ENCODE measurements at places on chromosomes 4 and X.

GRCh38 chrX:23788521-23788920, 5.5 kb downstream of the SAT1 start:
- DNase-seq = no peak

GRCh38 chr4:147094238-147094637, 148.6 kb upstream of the TTC29 start:
- DNase-seq = no peak

DNA sequence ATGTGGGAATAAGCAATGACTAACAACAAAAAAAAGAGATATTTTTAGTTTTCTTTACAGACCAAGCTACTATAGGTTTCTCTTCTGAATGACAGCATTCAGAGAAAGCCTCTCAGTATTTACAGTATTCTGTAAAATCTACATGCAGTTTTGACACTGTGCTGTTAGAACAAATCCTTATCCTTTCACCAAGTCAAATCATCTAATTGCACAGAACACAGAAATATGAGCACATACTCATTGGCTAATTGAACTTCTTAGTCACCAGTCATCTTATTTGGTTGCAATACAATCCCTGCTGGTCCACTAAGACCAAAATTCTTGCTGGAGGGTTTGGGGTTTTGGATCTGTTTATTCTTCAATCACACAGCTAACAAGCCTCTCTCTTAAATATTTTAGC, 5.7 kb downstream of the ACOT9 start:
- DNase-seq = no peak

- DNase-seq = no peak
These were observed 40.8 kb downstream of the ARSD start for GRCh38 chrX:2888309-2888708.

DNA sequence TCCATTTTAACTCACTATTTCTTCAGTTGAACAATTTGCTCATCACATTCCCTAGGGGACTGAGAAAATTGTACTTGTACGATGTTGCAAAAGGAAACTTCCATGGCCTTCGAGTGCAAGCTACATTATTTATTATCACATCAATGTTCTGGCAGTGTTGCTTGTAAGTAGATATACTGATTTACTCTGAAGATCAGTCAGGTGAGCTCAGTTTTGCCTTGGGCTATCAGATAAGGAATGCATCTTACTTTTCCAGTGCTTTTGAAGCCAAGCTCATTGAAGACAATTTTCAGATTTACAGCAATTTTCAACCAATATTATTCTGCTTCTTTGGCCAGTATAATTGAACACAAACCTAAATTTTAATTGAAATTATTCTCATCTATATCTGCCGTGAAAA, 1296.9 kb downstream of the RAPGEF2 start:
- DNase-seq = no peak

- DNase-seq = no peak
These were observed 579.7 kb downstream of the SPRY1 start for GRCh38 chr4:123976285-123976684.

GRCh38 chr4:48116582-48116981, 17.5 kb downstream of the TXK start:
- no peak for DNase-seq

- no peak for DNase-seq
These were observed 47.7 kb downstream of the FGFRL1 start for GRCh38 chr4:1058997-1059665.

GRCh38 chr4:70269674-70270073, 27.3 kb downstream of the CSN3 start:
- no peak for DNase-seq

GRCh38 chrX:38704146-38704882, 96.9 kb upstream of the MID1IP1 start:
- DNase-seq = no peak

DNA sequence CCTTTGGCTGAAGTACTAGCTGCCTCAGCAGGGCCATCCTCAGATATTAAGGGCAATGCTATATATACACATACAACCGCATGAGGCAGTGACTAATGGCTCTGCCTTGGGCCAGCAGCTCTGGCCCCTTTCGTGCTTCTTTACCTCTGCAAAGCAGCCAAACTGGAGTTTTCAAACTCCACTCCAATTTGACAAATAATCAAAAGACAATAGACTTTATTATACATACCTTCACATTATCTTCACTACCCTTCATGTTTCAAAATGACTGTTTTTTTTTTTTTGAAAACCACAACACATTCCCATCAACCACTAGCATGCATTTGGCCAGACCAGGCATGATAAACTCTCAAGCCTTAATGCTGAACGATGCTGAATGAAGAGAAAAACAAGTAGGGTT, 187.7 kb downstream of the ENOX2 start:
- no peak for DNase-seq

DNA sequence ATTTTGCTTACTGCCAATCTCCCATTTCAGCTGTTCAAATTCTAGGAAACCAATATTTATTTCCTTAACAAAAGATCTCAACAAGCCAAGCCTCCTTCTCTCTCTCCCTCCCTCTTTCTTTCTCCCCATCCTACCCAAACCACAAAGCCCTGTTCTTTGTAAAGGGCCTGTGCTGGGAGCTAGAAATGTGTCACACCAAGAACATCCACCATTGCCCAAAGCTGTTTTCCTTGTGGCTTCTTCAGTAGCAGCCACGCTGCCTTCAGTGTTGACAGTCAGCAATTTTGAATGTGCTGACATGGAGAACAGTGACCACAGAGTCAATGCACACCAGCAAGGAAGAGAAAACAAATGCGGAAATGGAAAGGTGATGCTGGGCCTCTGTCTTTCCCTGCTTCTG, 203.0 kb downstream of the MAML3 start:
- DNase-seq = no peak

DNA sequence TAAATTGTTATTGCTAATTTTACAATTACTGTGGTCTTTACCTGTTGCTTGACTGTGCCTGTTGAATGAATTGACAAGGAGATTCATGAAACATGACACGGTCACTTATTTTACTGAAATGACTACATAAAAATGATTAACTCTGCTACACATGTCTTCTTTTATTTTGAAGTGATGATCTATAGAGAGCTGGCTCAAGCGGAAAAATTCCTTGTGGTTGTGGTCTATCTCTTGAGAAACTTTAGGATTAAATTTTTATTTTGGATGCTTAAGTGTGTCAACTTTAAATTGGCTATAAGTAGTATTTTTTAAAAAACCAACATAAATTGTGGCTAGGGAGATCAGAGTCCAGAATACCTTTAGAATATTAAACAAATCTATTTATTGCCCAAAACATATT, 131.8 kb upstream of the PITX2 start:
- no peak for DNase-seq

- no peak for DNase-seq
These were observed 243.2 kb upstream of the F9 start for GRCh38 chrX:139287155-139287924.

DNA sequence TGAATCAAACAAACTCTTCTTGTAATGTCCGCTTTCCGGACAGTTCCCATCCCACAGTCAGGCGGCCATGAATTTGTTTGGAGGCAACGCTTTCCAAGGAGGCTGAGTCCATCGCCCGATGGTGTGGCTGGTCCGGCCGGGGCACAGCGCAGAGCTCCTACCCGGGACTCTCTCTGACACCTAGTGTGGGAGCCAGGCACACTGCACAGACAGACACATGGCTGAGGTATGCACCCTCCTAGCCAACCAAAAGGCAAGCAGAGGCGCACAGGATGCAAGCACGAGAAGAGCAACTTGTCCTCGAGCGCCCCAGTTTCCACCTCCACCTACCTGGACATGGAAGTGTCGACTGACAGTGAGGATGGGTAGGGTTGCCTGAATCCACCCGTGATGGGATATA, 87.5 kb downstream of the LEF1 start:
- DNase-seq = no peak

DNA sequence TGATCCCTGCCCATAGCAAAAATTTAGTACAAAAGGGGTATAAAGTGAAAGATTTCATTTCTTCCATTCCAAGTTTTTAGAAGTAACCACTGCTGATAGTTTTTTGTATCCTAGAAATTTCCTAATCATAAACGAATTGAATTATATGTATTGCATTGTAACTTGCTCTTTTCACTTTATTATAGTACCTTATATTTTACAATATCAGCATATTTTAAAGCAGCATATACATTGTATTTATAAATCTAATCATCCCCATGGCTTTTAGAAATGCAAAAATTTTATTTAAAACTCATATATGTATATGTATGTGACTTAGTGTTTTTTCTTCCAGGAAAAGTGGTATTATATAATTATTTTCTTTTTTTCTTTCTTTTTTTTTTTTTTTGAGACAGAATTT, 27.7 kb downstream of the STAG2 start:
- no peak for DNase-seq

- DNase-seq = no peak
These were observed 1112.4 kb downstream of the STIM2 start for GRCh38 chr4:27973056-27973455.

DNA sequence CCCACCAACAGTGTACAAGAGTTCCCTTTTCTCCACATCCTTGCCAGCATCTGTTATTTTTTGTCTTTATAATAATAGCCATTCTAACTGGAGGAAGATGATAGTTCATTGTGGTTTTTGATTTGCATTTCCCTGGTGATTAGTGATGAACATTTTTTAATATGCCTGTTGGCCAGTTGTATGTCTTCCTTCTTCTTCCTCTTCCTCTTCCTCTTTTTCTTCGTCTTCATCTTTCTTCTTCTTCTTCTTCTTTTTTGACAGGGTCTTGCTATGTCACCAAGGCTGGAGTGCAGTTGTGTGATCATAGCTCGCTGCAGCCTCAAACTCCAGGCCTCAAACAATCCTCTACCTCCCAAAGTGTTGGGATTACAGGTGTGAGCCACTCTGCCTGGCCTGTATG, 87.4 kb downstream of the CCDC160 start:
- DNase-seq = no peak

- DNase-seq = no peak
These were observed 923.8 kb downstream of the RAPGEF2 start for GRCh38 chr4:160026721-160027120.

- no peak for DNase-seq
These were observed 447.8 kb downstream of the FAT4 start for GRCh38 chr4:125762537-125762936.

DNA sequence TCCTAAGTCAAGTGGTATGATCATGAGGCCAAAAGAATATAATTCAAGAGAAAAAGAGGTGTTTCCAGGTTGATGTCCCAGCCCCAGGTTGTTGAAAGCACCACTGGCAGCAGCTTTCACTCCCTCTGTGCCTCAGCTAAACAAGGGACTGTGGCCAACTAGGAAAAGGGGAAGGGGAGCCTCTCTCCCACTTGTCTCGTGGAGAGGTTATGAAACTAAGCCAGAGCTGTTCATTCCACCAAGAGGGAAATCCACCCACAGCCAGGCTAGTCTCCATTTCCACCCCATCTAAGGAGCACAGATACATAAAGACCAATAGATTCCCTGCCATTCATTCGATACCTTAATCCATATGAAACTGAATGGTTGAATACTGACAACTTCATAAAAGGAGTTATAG, 8.1 kb downstream of the ANXA5 start:
- DNase-seq = no peak

DNA sequence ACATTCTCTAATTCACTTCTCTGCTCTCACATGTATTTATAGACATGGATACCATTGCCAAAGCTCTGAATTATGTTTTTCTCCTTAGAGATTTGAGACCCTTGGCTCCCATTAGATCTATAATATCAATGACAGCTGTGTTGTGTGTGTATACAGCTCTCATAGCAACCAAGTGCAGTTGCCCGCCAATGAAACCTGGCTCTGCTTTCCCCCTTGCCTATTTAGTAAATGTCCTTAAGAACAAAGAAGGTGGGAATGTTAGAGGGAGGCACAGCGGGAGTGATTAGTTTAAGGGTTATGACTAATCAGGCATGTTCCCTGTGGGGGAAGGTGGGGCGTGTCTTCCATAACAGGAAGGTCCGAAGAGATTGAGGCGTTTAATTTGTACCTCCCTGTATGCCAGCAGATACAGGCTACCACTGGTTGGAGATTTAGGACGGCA, 100.5 kb upstream of the TBC1D9 start:
- peak; percentile 15 for DNase-seq

DNA sequence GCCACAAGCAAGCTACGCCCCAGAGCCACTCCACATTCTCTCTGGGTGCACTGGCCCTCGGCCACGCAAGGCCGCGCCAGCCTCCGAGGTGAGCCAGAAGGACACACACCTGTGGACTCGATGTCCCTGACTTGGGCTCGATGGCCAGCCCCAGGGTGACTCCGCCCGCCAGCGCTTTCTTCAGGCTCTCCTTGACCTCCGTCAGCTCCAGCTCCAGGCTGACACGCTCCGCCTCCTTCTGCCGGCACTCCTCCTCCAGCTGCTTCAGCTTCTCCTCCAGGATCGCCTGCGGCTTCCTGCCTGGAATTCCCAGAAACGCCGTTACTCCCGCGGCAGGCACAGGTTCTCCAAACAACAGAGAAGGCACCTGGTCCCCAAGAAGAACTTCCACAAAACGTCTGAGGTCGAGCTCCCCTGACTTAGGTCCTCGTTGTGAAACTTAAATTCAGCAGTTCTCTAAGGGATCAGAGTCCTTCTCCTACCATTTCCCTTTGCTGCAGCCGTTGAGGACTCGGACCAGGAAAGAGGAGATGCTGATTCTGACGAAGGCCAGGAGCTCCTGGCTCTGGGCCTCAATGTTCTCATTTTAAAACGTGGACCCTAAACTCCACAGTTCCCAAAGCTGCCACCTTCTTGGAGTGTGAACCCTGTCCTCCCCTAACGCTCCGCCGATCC, 166.8 kb downstream of the AFAP1 start:
- no peak for DNase-seq

GRCh38 chr4:168451744-168452390, 28.4 kb downstream of the DDX60L start:
- DNase-seq = no peak

- DNase-seq = no peak
These were observed 51.4 kb downstream of the PTTG2 start for GRCh38 chr4:38011511-38012162.

DNA sequence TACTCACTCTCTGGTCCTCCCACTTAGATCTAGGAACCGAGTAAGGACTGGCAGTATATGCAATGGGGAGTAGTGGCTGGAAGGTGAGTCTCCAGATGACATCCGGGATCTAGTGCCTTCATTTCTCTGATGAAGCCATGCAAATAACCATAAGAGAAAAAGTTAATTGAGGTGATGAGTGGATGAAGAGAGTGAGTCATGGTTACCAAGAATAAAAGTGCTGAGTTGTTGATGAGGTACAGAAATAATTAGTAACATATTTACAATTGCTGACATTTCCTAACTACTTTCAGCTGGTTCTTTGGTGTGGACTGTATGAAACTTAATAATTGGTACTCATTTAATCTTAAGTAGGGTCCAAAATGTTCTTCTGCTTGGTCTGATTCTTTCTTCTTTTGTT, 146.7 kb upstream of the PITX2 start:
- DNase-seq = no peak

DNA sequence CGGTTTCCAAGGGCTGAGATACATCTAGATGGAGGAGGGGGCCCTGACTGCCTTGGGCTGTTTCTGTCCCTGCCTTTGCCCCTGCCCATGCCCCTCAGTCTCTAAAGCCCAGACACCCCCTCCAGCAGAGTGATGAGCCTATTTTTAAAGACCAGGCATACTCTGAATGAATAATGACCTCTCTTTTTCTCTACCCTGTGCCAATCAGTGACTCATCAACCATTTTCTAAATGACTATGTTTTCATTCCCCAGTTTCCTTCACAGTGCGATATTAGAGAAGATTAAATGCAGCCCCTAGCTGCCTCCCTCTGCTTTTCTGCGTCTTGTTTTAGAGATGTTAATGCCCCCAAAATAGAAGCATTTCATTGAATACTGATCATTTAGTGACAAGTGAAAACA, 15.5 kb upstream of the NHS start:
- no peak for DNase-seq

Measured in NCI-H2107 (cell line).